NCI-H1417 treated with DMSO at 0.1 percent for 48 hours (cell line): ENCODE measurements at places on chromosomes 3 and 15.

GRCh38 chr3:97579365-97579764 lies 185.2 kb upstream of the ARL6 start:
- peak; percentile 33 for DNase-seq

DNA sequence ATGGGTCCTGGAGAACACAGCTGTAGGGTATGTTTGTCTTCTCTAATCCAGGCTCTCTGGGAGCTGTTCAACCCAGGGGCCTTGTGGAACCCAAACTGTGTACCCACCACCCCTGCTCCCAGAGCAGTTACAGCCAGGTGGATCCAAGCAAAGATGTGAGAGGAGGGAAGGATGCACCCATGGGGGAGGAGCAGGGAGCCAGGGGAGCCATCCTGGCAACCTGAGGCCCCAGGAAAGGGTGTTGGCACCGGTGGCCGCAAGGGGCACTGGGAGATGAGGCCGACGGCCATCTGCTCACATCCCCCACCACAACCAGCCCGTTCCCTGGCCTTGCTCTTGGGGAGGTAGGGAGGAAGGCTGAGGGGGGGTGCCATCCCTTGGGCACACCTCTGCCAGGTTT lies 43.2 kb downstream of the CMTM6 start:
- no peak for DNase-seq

- DNase-seq: no peak
These were observed 88.8 kb upstream of the TSEN2 start for GRCh38 chr3:12395349-12396012.

- DNase-seq: no peak
These were observed 234.2 kb downstream of the TBC1D5 start for GRCh38 chr3:17508180-17508752.

DNA sequence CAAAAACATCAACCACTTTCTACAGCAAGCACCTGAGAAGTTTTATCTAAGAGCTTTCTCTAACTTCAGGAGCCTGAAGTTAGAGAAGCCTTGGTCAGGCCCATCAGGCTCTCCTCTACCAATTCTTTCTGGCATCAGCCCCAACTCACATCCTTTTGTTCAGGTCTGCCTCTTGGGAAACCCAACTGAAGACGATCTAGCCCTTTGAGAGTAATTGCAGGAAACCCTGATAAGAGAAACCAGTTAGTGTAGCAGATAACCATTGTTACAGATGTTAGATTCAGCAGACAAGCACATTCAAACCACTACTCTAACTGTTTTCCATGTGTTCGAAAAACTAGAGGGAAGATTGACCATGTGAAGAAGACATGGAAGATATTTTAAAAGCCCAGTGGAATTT lies 27.0 kb upstream of the DYNC1LI1 start:
- DNase-seq: no peak

DNA sequence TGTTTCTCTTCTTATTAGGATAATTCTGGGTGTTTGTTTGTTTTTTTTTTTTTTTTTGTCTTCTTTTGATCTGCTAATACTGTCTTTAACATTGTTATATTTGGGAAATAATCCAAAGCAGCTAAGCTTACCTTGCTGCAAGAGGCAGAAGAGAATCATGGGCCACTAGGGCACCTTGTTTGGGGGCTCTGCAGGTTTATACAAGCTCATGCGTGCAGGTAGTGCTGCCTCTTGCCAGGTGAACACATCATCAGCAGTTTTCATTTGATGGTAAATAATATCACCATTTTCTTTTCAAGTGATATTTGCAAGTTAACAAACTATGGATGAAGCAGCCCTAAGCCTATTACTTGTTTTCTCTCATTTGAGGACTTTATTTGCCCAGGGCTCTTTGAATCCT lies 37.9 kb downstream of the MAP3K13 start:
- no peak for DNase-seq

GRCh38 chr3:53162672-53163443 lies 1.8 kb downstream of the PRKCD start:
- no peak for DNase-seq

- DNase-seq: no peak
These were observed 5.8 kb upstream of the PSTPIP1 start for GRCh38 chr15:76988867-76989780.

DNA sequence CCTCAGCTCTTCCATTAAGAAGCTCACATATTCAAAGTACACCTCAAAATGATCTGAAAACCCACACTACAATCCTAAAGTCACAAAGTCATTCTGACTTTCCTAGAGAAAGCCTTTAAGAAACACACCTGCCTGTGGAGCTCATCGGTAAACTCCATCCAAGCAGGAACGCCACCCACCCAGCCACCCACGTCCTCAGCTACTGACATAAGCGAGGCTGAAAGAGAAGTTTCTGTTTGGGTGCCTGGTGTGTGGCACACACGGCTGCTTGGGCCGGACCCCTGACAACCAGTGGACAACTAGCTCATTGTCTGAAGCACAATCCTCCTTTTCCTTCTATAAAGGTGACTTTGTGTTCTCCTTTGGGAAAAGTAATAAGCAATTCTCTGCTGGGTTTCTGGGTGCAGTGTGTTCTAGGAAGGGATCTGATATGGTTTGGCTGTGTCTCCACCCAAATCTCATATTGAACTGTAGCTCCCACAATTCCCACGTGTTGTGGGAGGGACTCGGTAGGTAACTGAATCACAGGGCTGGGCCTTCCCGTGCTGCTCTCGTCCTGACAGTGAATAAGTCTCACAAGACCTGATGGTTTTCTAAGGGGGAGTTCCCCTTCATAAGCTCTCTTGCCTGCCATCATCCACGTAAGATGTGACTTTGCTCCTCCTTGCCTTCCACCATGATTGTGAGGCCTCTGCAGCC lies 26.1 kb downstream of the FAM174B start:
- no peak for DNase-seq

DNA sequence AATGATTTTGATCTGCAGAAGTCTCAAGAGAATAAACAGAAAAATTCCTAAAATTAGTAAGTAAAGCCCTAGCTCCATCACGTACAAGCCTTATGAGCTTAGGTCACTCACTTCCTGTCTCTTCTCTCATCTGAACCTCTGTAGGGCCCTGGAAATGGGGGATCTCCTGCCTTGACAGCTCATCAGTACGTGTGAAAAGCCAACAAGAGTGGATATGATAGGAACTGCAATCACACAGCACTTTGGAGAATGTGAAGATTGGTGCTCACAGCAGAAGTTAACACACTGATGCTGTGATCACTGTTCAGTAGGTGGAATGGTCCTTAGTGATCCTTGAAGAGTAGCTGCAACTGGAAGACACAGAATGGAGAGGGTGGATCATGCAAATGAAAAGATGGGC lies 27.8 kb upstream of the ALDH1L1 start:
- no peak for DNase-seq

- no peak for DNase-seq
These were observed 97.8 kb upstream of the AKAP13 start for GRCh38 chr15:85282504-85283115.

GRCh38 chr3:172321035-172321434 lies 127.2 kb downstream of the GHSR start:
- DNase-seq: no peak

GRCh38 chr3:195907684-195907933 lies 742 bp downstream of the TNK2 start:
- no peak for DNase-seq

DNA sequence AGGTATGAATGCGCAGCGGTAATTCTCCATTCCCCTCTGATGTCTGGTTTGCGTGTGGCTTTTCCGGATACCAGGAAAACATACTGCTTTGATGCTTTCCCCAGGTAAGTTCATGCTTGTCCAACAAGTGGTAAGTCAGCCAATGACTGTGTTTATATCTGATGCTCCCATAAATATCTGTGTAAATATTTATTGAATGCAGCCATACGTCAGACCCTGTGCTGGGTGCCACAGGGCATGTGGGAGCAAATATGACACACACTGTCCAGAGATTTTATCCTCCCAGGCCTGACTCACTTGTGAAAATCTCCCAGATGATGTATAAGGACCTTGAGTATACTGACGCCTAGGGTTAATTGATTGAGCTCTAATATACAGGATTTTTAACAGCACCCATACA lies 29.6 kb upstream of the CEMIP start:
- DNase-seq: no peak

DNA sequence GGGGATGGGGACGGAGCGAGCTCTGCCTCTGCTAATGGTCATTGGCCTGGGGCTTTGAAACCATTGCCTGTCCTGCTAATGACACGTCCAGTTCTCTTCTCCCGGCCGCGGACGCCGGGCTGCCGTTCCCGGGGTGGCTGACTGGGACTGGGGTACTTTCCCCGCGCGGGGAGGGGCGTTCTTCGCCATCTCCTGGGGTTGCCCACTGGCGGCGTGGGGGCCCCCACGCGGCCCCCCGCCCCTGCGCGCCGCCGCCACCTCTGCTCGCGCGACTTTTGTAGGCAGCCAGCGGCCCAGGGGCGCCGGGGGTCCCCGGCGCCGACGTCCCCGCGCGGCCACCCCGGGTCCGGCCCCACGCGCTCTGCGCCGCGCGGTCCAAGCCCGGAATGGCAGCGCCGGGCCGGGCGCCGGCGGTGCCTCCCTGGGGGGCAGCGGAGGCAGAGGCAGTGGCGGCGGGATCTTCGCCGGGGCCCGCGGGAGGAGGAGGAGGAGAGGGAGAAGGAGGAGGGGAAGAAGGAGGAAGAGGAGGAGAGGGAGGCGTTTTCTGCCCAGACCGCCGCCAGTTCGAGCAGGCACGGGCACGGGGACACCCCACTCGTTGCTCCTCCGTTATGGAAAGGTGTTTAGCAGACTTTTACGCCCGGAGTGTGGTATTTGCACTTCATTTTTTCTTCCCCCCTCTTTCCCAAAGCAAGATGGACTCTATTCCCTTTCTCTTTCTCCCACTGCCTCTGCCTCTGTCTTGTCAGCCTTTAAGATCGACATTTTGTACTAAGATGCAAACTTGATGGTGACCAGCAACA lies 2.3 kb downstream of the BBX start:
- DNase-seq: no peak

GRCh38 chr3:37964146-37964545 lies 26.4 kb upstream of the VILL start:
- no peak for DNase-seq

GRCh38 chr3:123623346-123623880 lies 38.6 kb upstream of the HACD2 start:
- DNase-seq: no peak

DNA sequence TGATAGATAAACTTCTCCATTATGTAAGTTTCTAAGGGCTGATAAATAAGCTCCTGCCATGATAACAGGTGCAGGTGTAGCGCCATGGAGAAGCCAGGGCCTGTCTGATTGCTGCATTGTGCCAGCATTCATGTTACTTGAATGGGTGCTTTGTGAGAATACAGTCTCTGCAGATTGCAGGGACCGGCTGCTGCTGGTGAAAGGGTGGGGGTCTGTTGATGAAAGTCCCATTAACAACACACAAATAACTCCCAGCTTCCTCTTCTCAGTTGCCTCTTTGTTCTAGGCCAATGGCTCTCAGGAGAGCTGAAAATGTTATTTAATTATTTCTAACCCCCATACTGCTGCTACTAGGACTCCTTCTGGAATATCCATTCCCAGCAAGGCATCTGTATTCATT lies 77.2 kb downstream of the RTP4 start:
- DNase-seq: no peak

DNA sequence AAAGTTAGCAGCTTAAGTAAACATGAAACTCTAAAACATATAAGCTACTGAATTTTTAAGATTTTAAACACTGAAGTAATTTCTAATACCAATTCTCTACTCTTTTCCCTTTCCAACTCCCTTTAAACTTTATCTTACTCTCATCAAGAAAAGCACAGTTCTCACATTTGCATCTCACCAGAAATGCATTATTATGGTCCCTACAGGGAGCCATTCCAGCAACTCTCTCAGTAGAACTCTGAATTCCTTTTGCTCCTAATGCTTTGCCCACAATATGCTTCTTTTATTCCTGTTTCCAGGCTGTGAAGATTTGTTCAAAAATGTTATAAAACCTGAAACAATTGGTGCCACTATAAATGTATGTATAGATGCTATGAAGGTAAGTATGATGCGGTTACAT lies 83.4 kb downstream of the TFDP2 start:
- DNase-seq: no peak

GRCh38 chr3:61520966-61521628 lies 40.3 kb upstream of the PTPRG start:
- no peak for DNase-seq

DNA sequence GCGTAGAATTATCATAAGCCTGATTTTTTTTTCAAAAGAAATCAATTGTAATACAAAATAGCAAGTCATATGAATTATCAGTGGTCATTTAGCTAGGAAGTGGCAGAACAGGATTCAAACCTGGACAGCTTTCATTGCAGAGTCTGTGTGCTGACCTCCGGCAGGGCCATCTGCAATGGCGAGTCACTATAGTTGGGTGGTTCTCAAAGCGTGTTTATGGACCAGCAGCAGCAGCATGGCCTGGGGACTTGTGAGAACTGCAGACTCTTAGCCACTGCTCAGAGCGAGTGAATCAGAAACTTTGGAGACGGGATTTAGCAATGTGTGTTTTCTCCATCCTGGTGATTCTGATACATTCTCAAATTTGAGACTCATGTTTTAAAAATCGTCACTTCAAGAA lies 202.3 kb upstream of the SUCLG2 start:
- DNase-seq: no peak

DNA sequence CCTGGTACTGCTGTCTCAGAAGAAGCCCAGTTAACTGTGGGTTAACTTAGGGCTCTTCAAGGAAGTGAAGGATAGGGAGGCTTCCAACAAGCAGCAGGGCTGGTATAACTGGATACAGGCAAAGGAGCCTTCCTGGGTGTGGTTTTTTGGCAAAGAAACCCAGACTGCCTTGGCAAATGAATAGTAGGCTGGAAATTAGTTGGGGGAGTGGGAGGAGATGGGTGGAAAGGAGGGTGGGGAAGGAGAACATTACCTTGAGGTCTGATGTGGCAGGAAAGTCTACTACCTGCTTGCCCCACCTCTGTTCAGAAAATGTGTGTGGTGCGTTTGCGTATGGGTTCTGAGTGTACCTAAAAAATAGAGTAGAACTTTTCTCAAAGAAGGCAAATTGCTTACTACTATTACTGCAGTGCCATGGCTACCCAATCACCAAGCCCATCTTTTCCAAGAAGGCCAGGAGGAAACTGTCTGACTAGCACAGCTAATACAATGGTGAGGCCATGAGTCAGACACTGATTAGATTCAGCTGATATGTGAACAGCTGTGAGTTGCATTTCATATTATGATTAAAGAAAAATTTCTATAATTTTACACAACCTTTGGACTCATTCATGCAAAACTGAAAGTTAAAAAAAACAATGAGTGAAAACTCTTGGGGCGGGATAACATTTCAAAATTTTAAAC lies 55.2 kb downstream of the SPTSSB start:
- no peak for DNase-seq

DNA sequence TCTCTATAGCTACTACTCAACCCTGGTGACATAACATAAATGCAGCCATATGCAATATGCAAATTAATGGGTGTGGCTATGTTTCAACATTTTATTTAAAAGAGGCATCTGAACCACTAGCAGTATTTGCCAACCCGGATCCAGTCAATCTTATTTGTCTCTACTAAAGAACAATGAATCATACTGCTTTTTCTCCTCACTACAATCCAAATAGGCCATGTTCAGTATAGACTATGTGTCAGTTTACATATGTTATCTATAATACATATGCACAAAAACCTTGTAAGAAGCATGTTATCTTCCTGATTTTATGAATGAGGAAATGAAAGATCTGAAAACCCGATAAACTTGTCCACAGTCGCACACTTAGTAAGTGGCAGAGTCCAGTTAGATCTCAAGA lies 125.7 kb downstream of the STAG1 start:
- DNase-seq: no peak

GRCh38 chr3:36403661-36404060 lies 23.4 kb downstream of the STAC start:
- DNase-seq: no peak

- DNase-seq: no peak
These were observed 71.9 kb upstream of the RNU6-1 start for GRCh38 chr15:67911727-67912126.

- DNase-seq: no peak
These were observed 71.4 kb upstream of the TLE3 start for GRCh38 chr15:70169147-70169546.
